ENCODE measurements at places on chromosomes 11 and 22. TPM values are rescaled to one million over a fixed set of nuclear protein-coding genes. Genes with fewer than 3 reads are reported as not detected.

Gene CCDC15
- 0.24 TPM for total RNA-seq

Gene PANX3
- not detected for total RNA-seq

Gene KRTAP5-8
- not detected for total RNA-seq

Gene SLC37A2
- 1.2 TPM for total RNA-seq

Gene GLYAT
- 0.22 TPM for total RNA-seq

Gene GPHA2
- total RNA-seq: not detected

Gene TMEM9B
- 43.7 TPM for total RNA-seq

Gene MYBPC3
- total RNA-seq: 1,860 TPM

Gene ZBTB44
- total RNA-seq: 37.0 TPM

Gene SMTNL1
- not detected for total RNA-seq

Gene APLNR
- 16.6 TPM for total RNA-seq

Data from cardiac septum (tissue), 1 donor.